ENCODE measurements at places on chromosomes 2 and 18.

DNA sequence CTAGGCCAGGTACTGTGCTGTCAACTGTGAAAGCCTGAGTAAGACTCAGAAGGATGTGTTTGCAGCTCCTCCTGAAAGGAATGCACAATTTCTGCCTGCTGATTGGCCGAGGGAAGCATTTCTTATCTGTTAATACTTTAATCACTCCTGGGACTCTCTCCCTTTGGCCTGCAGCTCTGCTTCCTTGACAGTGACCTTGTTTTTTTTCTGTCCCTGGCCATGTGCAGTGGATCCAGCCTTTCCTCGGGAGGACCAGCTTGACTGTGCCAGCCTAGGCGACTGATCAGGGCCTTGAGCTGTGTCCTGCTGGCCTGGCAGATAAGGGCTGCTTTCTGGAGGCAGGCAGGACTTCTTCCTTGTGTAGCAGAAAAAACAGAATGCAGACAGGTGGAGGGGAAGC is 10.0 kb downstream of the RNF144A start:
- peak; percentile 39 for DNase-seq

GRCh38 chr2:179900655-179901054 is 39.2 kb upstream of the ZNF385B start:
- DNase-seq, result no peak

- DNase-seq, result no peak
Measured at GRCh38 chr2:62216616-62217015, 20.7 kb downstream of the B3GNT2 start.

- DNase-seq, result no peak
Measured at GRCh38 chr2:115115135-115115534, 672.7 kb downstream of the DPP10 start.

DNA sequence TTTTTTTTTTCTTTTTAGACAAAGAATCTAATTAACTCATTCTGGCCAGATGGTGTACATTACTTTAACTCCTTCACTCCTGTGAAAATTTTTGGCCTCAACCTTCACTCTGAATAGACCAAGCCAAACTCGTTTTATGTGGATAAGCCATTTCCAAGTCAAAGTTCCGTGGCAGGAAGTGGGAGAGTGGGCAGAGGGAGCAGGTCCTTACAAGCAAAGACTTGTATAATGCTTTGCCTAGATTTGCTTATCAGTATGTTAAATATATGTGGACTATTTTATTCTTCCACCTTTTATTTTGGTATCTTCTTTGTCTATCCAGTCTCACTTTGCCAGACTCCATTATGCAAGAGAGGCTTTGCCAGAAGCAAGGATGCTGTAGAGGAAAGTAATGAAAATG is 178.1 kb upstream of the TNP1 start:
- DNase-seq, result no peak

GRCh38 chr2:8239531-8240088 is 442.2 kb upstream of the ID2 start:
- no peak for DNase-seq

DNA sequence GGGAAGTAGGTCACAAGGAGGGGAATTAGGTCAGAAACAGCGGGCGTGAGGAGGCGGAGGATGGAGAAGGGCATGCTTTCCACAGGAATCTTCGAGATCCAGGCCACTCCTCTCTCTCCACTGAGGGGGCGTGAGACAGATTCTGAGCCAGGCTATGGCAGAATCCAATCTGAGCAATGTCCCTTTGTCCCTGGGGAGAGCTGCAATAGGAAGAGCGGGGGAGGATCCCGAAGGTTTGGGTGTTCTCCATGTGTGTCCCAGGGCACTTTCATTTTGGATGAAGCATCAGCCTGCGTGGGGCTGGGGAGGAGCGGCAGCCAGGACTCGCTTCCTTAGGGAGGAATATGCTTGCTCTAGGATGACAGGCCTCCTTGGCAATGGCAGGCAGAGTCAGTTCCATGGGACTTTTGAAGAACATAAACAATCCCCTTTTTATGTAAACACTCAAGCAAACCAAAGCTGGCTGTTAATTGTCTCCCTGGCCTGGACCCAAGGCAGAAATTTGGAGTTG is 84.0 kb downstream of the LIPG start:
- no peak for DNase-seq

DNA sequence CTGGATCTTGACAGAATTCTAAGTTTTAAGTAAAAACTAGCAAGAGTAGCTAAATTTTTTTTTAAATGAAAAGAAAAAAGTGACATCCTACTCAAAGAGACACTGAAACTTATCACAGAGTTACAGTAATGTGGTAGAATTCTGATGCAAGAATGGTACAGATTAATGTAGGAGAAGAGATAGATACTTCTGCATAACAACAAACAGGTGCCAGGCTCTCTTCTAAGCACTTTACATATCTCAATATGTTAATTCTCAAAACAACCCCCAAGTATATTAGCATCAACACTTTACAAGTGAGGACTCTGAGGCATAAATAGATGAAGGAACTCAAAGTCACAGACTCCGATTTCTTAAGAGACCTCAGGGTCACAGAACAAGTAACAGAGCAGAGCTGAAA is 28.1 kb downstream of the GCC2 start:
- DNase-seq, result no peak

- DNase-seq, result no peak
Measured at GRCh38 chr2:74179063-74179865, 585 bp upstream of the MOB1A start.

GRCh38 chr18:40017021-40017420 is 1938.0 kb upstream of the PIK3C3 start:
- no peak for DNase-seq

DNA sequence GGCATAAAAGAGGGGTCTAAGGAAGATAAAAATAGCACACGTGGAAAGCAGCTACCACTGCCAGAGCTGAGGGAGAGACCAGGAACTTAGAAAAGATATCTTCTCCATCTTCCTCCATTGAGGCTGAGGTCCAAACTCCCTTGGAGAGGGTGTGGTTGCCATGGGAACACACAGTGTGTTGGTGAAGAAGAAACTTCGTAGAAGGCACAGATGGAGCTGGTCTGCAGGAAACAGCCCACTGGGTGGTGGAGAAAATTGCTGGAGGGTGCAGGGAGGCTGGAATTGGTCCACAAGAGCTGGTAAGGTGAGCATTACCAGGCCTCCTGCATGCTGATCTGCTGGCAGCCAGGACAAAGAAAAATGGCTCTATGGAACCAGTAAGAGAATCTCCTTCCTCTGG is 191.0 kb downstream of the HRH4 start:
- no peak for DNase-seq

DNA sequence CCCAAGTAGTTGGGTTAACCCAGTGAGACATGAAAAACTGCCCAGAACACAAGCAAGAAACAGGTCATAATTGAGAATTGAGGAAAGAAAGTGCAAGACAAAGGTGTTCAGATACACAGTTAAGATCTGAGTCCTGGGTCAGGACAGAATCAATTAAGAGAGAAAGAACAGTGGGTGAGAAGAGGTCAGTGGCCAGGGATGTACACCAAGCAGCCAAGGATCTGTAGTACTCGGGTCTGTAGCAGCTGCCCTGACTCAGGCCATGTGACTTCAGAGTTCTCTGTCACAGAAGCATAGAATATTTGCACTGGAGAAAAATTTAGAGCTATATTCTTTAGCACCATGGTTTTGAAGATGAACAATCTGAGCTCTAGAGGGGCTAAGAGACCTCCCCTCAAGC is 141.6 kb downstream of the SLC8A1 start:
- no peak for DNase-seq

DNA sequence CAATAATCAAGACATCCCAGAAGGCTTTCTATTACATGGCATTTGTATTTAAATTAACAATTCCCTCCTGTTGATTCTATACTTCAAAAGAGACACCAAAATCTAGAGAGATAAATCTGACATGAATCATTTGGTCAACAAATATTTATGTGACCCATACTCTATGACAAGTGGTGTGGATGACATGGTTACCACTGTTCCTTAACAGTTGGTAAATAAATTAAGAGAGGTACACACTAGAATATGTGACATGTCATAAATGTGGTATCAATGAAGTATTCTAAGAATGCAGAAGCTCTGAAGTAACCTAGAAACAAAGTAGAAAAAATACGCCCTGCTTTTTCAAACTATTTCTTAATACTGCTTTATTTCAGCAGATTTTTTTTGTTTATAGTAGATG is 255.4 kb downstream of the EXOC6B start:
- DNase-seq, result no peak

GRCh38 chr2:195270466-195271039 is 386.5 kb upstream of the SLC39A10 start:
- DNase-seq, result no peak

DNA sequence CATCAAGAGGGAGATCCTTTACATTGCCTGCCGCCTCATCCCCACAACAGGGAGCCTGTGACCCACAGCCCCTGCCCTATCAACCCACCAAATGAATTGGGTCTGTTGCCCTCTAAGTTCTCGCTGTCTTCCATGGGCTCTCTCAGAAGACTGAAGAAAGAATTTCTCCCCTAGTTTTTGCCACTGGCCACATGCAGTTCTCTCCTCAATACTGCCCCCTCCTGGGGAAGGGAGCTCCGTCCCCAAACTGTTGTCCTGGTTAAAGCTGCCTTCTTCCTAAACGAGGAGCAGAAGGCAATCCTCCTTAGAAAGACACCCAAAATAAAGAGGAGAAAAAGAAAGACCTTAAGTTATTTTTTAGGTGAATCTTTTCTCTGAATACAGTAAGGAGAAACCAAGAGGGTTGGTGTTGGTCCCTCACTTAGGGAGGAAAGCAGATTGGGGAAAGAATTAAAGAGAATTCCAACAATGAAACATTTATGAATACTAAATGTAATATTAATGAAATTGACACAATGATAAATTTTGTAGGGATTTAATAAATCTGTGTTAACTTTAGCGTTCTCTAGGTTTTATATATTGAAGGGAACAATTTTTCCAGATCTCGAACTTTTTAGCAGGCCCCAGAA is 31.1 kb upstream of the SATB2 start:
- DNase-seq, result peak; percentile 19

GRCh38 chr2:150060341-150060740 is 427.1 kb downstream of the RND3 start:
- no peak for DNase-seq

DNA sequence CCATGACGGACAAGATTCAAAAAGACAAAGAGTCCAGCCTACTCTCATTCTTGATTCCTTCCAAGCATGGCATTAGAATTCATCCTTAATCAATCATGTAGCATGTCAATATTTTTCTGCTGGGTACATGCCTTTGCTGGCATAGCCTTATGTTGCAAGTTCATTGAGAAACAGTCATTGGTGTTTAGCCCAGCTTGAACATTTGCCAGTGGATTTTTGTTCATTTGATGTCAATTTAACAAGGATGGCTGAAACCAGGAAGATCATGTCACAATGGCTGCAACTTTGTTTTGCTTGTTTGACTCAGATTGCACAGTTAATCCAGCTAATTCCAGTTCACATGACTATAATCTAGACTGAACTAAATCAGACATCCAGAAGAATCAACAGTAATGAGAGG is 1132.2 kb downstream of the LRP1B start:
- no peak for DNase-seq

DNA sequence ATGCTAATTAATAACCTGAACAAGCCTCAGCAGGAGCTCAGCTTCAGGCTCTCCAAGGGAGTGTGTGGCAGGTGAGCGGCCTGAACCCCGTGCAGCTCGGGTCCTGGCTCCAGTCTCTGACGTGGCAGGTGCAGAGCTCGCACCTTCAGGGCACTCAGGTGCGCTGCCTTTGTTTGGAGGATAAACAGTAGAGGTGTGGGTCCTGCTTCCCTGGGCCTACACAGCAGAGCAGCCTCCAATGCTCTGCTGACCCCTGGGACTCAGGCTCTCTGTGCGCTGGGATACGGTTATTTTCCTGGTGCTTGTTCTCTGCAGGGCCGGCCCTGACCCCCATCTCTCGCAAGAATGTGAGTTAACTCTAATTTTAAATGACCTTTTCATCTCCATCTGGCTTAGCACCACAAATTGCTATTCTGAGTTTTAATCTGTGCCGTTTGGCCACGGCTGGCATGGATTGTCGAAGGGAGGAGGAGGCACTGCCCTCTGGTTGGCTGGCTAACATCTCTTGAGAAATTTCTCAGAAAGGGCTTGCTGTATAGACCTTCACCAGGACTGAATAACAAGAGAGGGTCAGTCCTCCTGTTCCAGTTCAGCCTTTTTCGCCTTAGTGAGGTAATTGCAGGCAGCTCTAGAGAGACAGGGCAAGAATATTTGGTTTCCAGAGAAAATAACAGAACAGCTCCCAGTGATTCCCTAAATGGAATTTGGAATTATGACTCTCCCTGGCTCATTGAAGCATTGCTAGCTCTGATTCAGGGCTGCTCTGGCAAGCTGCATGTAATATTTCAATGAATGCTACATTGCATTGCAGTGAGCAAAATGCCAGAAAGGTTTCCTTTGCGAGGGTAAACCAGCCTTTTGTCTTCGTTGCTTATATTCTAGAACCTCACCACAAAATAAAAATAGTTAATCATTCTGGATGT is 161.8 kb downstream of the DCDC2C start:
- DNase-seq, result no peak

GRCh38 chr2:8546612-8547283 is 135.1 kb upstream of the ID2 start:
- no peak for DNase-seq

DNA sequence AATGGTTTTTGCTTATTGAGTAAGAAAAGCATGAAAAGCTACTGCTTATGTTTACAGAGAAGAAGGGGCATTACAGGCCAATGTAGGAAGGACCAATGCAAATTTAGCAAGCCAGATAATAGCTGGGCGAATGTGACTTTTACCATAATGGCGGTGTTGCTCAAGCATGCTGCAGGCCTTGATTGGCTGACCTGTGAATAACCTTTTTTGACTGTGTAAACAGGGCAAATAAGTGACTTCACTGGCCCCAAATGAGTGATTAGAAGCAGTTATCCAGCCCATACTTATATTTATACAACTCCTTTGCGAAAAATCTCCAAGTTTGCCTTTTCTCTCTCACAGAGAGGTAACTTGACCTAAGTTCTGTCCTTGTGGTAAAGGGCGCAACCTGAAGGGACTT is 146.9 kb downstream of the SP3 start:
- DNase-seq, result no peak

DNA sequence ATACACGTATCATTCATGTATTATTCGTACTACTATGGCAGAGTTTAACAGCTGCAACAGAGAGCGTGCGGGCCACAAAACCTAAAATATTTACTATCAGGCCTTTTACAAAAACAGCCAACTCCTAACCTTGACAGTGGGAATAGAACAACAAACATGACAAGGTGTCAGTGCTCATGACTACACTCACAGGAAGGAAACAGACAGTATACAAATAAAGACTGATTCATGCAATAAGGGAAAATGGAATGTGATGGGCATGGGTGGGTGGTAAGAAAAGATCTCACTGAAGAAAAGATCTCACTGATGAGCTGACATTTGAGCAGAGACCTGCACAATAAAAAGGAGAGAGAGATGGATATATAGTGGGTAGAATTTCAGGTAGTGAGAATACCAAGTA is 347.8 kb downstream of the ALK start:
- no peak for DNase-seq

GRCh38 chr18:9835113-9835755 is 50.5 kb upstream of the TXNDC2 start:
- DNase-seq, result no peak

All from hematopoietic multipotent progenitor cell treated with erythropoietin and hydrocortisone succinate and interleukin-3 and kit ligand, for 15 days (in vitro differentiated cells).